ENCODE measurements at places on chromosomes 1 and 21. TPM values are rescaled to one million over a fixed set of nuclear protein-coding genes. Genes with fewer than 3 reads are reported as not detected.

KRTAP19-6 gene
- not detected for total RNA-seq

AKIRIN1 gene
- 110 TPM for total RNA-seq

- no peak for DNase-seq
These were observed 39.2 kb downstream of the NSL1 start for GRCh38 chr1:212752252-212752933.

GRCh38 chr1:225845571-225846259 lies 35.8 kb downstream of the EPHX1 start:
- DNase-seq, result peak; percentile 89

- DNase-seq, result peak; percentile 53
These were observed 402 bp upstream of the AK4 start for GRCh38 chr1:65147424-65148177.

DNA sequence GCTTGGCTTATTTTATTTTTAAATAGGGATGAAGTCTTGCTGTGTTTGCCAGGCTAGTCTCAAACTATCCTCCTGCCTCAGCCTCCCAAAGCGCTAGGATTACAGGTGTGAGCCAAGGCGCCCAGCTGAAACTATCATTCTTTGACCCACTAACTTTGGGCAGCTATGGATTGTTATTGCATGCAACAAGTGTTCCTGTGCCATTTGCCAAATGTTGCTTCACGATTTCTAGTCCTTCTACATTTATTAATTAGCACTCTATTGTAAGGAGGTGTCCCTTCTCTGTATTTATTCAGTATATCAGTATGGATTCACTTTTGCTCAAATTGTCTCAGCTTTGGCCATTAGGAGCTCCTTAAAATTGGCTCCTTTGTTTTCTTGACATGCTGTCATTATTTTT lies 36.4 kb downstream of the YTHDF2 start:
- no peak for DNase-seq

GRCh38 chr1:94349853-94350252 lies 68.3 kb upstream of the ABCD3 start:
- no peak for DNase-seq

DNA sequence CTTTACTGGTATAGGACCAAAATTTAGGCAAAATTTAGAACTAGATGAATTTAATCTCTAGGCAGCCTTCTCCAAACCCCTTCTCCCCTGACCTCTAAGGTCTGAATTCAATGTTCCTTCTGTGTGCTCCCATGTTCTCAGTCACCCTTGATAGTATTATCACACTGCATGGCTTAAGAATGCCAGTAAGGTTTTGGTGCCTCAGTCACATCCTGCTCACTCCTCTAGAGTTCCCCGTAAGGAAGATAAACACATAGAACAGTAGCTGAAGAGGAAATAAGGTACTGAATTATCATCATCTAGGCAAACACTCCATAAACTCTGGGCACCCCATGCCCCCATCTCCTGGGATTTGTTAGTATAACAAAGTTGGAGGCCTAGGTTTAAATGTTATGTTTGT lies 18.2 kb downstream of the PRRX1 start:
- DNase-seq, result no peak

DNA sequence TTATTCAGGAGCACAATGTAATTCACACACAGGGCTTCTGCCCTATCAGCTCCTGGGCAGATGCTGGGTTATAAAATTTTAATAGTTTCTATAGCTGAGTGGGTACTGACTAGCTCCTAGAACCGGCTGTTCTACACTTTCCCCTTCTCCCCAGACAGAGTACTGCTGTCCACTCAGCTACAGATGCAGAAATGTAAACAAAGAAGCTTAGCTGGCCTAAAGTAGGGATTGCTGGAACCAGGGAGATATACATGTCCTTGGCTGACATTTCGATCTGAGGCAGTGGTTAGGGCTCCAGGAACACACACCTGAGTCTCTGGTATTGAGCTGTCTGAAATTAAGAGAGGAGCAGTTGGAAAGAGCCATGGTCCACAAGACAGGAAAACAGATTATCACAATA lies 211.5 kb upstream of the USP24 start:
- no peak for DNase-seq
